ENCODE measurements at places on chromosomes 1 and 21.

- no peak for DNase-seq
Measured at GRCh38 chr1:110340207-110340468, 961 bp downstream of the RBM15 start.

GRCh38 chr1:206742719-206743383 is 27.7 kb upstream of the IL19 start:
- no peak for DNase-seq

- no peak for DNase-seq
Measured at GRCh38 chr1:3168678-3169077, 99.7 kb downstream of the PRDM16 start.

GRCh38 chr1:150472601-150473200 is 14.5 kb upstream of the TARS2 start:
- no peak for DNase-seq

DNA sequence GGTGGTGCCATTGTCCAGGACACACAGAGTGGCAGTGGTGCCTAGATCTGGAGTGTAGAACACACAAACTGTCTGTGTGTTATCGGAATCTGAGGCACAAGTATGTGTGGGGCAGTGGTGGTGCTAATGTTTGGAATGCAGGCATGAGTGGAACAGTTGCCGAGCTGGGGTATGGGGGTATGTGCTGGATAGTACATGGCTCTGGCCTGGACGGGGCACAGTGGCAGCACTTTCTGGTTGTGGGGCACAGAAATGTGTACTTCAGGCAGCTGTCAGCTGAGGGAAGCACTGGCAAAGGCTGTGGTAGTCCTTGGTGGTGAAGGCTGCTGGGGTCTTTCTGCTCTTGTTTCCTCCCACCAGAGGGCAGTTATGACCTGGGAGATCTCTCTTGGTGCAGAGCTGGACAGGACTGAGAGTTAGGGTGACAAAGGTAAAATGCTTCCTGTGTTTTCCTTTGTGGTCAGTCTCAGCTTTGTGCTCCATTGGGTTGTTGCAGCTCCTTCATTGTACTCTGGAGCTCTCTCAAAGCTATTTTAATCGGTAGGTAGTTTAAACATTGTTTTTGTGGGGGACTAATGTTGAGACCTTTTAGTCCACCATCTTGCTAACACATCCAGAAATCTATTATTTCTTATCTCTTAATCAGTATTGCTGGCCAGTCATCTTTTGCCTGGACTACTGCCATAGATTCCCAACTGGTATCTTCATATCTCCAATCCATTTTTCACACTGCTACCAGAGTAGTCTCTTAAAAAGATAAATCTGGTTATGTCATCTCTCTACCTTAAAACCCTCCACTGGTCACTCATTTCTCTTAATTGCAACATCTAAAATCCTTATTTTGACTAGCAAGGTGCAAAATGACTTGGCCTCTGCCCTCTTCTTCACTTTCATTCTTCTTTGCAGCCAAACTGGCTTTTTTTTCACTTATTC is 83.9 kb upstream of the NBPF4 start:
- DNase-seq, result no peak

DNA sequence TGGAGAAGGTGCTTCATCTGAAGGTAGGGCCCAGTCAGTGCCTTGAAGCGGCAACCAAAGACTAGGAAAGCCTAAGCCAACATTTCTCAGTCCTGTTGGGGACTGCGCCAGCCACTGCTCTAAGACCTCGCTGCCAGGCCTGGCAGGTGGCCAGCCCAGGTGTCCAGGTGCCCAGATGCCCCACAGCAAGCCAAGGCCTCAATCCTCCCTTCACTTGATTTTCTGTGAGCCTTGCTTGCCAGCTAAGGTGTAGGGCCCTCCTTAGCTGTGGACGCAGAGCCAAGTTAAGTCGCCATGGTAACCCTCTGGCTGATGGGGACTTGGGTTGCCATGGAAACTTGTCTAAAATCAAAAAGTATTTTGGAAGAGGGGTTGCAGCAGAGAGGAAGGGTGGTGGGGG is 135.0 kb downstream of the NAV1 start:
- DNase-seq, result no peak

DNA sequence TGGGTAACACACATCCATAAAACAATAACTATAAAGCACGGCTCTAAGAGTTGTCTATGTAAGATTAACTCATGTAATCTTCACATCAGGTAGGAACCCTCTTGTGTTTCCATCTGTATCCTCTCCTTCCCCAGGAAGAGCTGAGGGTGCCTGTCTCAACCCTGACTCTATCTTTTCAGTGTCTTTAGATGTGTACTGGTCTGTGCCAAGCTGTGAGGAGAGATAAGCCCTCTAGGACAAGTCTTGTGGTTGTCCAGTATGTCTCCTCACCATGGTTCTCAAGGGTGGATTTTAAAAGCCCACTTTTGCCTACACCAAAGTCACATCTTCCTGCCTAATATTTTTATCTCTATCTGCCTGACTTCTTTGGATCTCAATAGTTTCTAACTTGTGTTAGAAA is 300.1 kb downstream of the KCNT2 start:
- DNase-seq, result no peak
